Left lung (tissue), 14 donors: ENCODE measurements at places on chromosomes 3 and 15. TPM values are rescaled to one million over a fixed set of nuclear protein-coding genes. Genes with fewer than 3 reads are reported as not detected.

Gene SORD
- polyA plus RNA-seq = 32.0 TPM

Gene MST1
- polyA plus RNA-seq = 31.0 TPM

DNA sequence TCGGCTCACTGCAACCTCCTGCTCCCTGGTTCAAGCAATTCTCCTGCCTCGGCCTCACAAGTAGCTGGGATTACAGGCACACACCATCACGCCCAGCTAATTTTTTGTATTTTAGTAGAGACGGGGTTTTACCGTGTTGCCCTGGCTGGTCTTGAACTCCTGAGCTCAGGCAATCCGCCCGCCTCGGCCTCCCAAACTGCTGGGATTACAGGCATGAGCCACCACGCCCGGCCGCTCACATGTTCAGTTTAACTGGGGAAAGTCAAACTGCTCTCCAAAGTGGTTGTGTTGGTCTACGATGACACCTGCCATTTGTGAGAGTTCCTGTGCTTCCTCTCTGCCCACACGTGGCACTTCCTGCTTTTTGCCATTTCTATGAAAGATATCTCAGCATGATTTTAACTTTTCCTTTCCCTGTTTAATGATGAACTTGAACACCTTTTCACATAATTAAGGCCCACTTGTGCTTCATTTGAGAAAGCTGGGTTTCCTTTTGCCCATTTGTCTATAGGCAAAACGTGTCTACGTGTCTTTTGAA, 877 bp upstream of the GP5 start:
- DNase-seq = no peak

DNA sequence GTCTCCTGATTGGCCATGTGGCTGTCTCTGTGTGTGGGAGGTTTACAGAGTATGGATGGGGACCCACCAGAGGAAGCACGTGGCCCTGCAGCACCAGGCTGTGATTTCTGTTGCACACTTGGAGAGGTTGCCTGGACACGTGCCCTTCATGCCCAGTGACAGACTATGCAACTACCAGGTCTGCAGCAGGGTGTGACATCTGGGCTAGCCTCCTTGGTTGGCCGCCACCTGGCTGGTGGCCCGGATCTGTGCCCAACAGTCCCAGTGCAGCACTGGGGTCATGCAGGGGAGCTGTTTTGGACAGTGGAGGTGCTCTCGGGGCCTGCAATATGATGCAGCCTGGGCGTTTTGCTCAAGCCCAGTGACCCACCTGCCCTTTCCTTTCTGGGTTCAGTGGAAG, 212.5 kb downstream of the UBE3A start:
- no peak for DNase-seq

- DNase-seq = no peak
Observed at GRCh38 chr3:12586403-12586802, 29.5 kb downstream of the MKRN2 start.

GRCh38 chr15:74428970-74429780, 4.6 kb downstream of the SEMA7A start:
- DNase-seq = peak; percentile 45

Gene DLL4
- 15.9 TPM for polyA plus RNA-seq

Gene CD200
- polyA plus RNA-seq = 49.5 TPM

Gene C3orf52
- polyA plus RNA-seq = 4.9 TPM

- no peak for DNase-seq
Observed at GRCh38 chr15:62821384-62822131, 221.0 kb upstream of the TPM1 start.

Gene DTWD1
- polyA plus RNA-seq = 45.9 TPM

DNA sequence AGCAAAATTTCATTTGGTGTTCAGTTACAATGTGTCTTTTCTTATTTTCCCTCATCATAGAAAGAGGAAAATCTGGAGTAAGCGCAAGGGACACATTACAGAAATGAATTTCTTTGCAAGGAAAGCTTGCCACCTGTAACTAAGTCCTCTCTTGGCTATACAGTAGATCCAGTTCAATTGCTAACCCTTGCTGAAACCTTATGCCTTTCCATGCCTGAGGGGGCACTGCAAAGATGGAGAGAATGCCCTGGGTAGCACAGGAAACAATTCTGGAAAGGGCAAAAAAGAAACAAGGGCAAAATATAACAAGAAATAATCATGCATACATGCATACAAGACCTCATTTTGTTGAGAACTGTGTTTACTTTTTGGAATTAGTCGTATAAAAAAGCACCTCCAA, 4.3 kb downstream of the CADM2 start:
- DNase-seq = no peak

DNA sequence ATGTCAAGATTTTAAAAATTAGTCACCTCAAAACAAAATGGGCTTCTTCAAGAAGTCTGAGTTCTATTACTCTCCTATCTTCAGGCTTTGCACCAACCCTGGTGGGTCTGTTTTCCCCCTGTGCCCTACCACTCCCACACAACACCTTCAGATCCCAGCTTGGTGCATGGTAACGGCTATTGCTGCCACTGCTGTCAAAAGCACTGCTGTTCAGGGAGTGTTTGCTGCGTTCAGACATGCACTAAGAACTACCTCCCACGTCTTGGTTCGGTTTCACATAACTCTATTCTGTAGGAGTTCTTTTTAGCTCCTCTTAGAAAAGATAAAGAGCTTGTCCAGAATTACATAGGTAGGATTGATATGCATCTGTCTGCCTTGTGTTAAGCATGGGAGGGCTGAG, 799.2 kb downstream of the NR2F2 start:
- DNase-seq = no peak

Gene PAK6
- 6.2 TPM for polyA plus RNA-seq

- no peak for DNase-seq
Observed at GRCh38 chr3:162760789-162761188, 1264.2 kb downstream of the OTOL1 start.

DNA sequence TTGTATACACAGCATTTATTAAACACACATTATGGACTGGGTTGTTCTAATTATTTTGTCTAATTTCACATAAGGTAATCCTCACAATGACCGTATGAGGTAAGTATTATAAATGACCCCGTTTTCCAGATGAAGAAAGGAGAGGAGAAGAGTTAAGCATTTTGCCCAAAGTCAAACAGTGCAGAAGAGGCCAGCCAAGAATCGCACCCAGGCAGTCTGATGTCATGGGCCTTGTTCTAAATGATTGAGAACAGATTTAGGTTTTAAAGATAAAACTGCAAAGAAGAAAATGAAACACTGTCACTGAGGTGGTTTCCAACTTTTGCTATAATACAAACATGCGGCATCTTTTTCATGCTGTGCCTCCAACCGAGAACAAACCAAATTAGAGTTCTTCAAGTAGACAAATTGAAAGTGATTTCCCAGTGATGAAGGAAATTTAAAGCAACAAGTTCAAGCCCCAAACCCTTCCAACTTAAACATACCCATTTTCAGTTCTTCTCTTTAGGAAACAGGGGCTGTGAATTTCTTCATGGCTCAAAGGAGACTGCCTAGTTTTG, 155.3 kb downstream of the THRB start:
- no peak for DNase-seq

Gene TPRG1
- polyA plus RNA-seq = 1.1 TPM

GRCh38 chr3:16873872-16874271, 10.9 kb upstream of the PLCL2 start:
- no peak for DNase-seq

DNA sequence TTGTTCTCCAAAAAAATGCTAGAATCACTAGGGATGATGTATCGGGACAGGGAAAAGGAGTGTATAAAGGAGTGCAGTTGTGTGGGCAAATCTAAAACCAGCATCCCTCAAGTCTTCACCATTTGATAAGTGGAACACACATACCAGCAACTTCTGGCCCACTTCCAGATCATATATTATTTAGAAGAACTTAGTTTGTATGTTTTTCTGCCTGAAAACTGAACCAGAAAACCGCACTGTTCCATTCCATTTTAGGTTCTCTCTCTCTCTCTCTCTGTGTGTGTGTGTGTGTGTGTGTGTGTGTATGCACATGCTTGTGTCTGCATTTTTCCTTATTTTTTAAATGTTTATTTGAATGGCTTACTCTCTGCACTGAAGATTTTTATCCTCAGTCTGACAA, 93.5 kb downstream of the SERPINI1 start:
- DNase-seq = no peak

DNA sequence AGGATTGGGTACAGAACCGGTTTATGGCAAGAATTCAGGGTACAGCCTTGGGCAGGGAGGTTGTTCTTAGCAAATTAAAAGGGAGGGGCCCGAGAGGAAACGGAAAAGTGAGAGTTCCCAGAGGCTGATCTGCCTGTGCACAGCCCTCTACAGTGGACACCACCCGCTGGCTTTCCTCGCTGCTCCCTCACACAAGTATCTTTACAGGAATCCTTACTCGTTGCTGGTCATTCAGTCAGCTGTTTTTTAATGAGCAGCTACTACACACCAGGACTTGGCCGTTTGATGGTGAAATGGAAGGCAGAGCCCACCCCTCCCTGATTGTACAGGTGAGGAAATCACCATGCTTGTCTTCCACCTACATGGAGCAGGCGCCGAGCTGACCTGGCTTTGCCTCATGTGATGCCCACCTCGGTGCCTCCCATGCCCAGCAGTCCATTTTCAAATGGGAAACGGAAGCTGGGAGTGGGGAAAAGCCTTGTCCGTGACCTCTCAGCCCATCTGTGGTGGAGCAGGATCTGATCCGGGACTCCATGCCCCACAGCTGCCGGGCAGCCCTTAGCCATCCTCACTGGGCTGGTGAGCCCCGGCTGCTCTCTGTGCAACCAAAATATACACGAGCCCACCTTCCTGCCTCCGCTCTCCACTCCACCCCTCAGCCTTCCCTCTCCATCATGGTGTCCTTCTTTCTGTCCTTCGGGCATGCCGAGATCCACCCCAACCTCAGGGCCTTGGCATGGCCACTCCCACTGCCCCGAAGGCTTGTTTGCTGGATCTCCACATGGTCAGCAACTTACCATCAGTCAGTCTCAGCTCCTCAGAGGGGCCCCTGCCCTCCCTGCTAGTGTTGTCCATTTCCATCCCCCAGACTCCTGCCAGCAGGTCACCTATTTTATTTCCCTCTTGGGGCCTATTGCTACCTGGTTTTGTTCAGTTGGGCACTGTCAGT, 33.3 kb upstream of the FGD5 start:
- no peak for DNase-seq

DNA sequence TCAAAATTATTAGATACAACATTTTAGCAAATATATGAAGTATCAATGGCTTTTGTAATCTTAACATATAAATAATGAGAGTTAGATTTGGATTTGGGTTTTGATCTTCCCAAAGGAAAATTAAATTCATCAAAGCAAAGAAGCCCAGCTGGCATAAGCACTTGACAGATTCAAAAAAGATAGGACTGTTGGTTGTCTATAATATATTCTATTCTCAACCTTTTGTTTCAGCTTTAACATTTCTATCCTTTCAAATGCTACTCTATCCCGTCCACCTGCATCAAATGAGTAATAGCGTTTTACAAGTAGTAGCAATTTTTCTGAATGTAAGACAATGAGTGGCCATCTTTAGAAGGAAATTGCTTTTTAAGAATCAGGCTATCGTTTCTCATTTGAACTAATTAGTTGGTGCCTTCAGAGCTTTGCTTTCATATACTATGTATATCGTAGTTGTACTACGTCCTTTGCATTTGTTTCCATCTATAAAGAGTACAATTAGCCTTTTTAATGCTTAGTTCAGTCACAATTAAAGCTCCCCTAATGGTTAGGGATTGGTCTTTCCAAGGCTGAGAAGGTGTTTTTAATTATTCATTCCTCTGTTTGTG, 278.0 kb downstream of the UBE2E2 start:
- no peak for DNase-seq

- DNase-seq = no peak
Observed at GRCh38 chr3:174376346-174376745, 482.8 kb upstream of the NAALADL2 start.

Gene BTLA
- polyA plus RNA-seq = 0.67 TPM

DNA sequence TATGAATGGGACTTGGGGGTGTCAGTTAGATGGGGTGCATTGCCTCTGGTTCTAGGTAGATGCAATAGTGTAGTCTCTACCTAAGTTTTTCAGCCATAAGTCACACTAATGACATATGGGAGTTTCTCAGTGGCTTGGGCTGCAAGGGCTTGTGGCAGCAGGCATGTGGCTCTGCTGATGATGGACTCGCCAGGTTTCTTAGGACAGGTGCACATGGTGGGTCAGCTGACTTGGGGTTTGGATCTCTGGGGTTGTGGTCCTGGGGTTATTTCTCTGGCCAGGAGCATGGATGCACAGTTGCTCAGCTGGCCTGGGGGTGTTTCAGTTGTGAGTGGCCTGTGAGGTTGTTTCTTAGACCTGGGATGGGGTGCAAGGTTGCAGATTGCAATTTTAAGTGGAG, 120.0 kb upstream of the DCBLD2 start:
- no peak for DNase-seq

GRCh38 chr3:101941318-101942040, 92.2 kb downstream of the NFKBIZ start:
- peak; percentile 46 for DNase-seq

Gene LRRC49
- 24.1 TPM for polyA plus RNA-seq

Gene SCN11A
- polyA plus RNA-seq = 0.85 TPM
